ENCODE measurements at places on chromosomes 7 and 10.

- no peak for DNase-seq
These were observed 985.6 kb upstream of the GHITM start for GRCh38 chr10:83153714-83154113.

GRCh38 chr10:121999301-121999700 is 10.3 kb downstream of the TACC2 start:
- no peak for DNase-seq

DNA sequence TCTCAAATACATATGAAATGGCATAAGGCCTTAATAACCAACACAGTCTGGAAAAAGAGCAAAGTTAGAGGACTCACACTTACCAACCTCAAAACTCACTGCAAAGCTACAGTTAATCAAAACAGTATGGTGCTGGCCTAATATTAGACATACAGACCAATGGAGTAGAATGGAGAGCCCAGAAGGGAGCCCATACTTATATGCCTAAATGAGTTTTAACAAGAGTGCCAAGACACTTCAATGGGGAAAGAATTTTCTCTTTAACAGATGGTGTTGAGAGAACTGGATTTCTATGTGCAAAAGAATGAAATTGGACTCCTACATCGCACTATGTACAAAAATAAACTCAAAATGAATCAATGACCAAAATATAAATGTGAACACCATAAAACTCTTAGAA is 522.6 kb downstream of the AUTS2 start:
- DNase-seq: no peak

GRCh38 chr10:101780818-101781654 is 2.2 kb downstream of the NPM3 start:
- DNase-seq: peak; percentile 80

- no peak for DNase-seq
These were observed 36.2 kb downstream of the PITRM1 start for GRCh38 chr10:3136336-3136735.

GRCh38 chr10:58590152-58590840 is 77.6 kb downstream of the BICC1 start:
- peak; percentile 42 for DNase-seq

DNA sequence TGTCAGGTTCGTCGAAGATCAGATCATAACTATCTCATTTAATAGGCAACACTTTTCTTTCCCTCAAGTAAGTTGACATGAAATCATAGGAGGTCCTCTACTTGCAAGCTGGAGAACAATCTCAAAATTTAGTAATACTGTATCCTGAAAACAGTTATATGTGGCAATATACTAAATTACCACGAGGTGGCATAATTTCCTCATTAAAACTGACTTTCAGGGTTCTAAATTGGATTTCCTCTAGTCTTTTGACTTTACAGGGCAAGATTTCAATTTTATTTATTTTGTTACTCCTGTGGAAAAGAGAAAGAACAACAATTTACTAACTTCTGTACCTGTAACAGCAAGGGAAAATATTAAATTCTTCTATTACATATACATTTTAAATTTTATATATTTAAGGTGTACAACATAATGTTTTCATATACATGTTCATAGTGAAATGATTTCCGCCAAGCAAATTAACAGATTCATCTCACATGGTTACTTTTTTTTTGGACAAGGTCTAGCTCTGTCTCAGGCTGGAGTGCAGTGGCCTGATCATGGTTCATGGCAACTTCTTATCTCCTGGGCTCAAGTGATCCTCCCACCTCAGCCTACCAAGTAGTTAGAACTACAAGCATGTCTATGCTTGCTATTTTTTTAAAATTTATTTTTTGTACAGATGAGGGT is 53.4 kb upstream of the CYP2C18 start:
- peak; percentile 48 for DNase-seq

DNA sequence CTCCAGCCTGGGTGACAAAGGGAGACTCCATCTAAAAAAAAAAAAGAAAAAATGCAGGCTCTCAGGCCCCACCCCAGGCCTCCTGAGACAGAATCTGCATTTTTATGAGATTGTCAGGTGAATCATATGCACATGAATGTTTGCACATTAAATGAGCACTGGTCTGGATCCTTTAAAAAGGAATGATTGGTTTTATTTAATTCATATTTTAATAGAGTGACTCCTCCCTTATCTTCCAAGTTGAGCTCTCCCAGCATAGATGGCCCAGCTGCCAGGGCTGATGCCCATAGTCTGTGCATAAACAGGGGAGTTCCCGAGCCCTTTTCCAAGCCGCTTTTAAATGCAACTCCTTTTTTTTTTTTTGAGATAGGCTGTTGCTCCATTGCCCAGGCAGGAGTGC is 28.5 kb downstream of the CUX1 start:
- DNase-seq: no peak

DNA sequence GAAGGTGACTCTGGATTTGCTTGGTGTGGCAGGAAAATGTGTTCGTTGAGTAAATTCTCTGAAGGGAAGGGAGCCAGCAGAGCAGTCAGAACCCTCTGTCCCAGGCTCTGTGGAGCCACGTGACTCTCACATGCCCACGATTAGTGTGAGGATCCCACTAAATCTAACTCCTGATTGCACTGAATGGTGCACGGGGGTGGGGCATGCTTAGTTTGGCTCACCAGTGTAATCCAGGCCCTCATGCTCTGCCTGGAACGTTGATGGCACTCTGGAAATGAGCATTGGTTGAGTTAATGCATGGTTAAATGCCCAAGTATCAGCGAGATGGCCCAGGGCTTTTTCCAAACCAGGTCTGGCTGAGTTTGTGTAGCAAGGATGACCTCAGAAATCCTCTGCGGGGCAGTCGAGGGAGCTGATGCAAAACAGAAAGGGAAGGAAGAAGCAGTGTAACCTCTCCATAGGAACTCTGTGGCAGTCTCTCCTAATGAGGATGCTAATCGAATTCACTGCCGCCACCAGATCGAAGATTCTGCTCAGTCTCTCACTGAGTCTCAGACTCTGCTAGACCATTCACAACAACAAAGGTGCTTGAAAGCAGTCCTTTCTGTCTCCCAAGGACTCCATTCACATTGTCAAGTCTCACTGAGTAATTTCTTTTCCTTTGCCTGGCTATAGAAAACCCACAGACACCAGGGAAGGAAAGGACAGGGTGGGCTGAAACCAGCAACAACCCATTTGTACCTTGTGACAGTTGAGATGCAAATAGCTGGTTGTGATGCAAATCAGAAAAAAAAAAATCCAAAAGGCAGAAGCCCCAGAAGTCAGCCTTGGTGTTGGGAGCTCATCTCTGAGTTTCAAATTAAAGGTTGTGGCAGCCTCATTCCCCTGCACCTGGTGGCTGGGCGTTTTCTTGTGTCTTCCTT is 98.1 kb downstream of the C10orf105 start:
- DNase-seq: peak; percentile 52

Measured in suppressor macrophage treated with lipopolysaccharide for 1 hour (primary cell).